AG10803 (cell line): ENCODE measurements at places on chromosomes 12 and 14.

- no peak for DNase-seq
Observed at GRCh38 chr14:73797543-73798265, 53.9 kb upstream of the PTGR2 start.

DNA sequence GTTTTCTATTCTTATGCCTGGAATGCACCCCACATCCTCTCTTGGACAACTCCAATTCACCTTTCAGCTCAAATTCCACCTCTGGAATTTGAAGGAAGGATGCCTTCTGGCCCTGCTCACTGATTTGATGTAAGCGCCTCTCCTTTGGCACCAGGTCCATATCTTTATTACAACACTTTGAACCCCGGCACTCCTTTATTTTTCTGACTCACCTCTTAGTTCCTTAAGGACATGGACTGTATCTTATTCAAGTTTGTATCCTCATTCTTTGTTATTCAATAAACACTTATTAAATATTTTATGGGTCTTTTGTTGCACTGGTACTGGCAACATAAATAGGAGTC, 3.1 kb downstream of the GALC start:
- DNase-seq, result no peak

GRCh38 chr14:104211215-104211614, 72.8 kb downstream of the KIF26A start:
- DNase-seq, result no peak

DNA sequence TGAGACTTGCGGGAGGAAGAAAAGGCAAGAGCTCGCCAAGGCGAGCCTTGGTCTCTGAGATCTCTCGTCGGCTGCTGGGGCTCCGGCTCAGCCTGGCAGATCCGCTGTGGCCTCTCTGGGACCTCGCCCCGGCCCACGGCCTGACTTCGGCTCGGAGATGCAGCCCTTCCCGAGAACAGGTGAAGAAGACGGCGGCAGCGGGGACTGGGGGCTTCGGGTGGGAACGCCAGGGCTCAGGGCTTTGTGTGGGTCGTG, 6.0 kb upstream of the HOXC9 start:
- no peak for DNase-seq

- DNase-seq, result no peak
Observed at GRCh38 chr14:90517076-90517841, 120.4 kb downstream of the CALM1 start.

- DNase-seq, result no peak
Observed at GRCh38 chr12:24134092-24134491, 184.6 kb upstream of the SOX5 start.
